ENCODE measurements at places on chromosomes 2 and 18.
A peak's percentile ranks its signal among the peaks of the same experiment; 100 is the strongest.

DNA sequence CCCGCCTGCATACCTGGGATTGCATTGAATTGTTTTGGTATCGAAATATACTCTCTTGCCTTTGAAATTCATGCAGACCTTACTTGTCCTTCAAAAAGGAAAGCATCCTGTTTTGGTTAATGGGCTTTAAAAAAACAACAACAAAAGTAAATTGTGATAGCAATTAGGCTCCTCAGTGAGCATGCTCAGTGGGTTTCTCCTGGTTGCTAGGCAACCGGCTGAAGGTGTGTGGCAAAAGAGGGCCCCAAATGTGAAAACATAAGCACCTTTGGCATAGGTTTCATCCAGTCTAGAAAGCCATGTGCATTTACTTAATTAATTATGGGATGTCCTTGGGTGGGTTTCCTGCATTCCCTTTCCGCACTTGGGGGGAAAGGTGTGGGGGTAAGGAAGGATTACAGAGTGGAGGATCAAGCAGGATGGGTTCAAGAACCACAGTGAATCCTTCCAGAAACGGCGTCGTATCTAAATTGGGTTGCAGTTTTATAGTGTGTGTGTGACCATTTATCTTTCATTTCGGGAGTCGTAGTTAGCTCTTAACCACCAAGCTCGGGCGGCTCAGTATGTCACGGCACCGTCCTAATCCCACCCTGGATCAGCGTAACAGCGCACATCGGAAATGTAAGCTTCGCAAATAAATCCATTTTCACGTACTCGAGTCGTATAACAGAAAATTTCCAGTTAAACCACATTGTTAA, 274.9 kb upstream of the TCF4 start:
- H3K27me3 ChIP-seq, result no peaks in the 10 kb centered on the region
- H3K36me3 ChIP-seq, result no peaks in the 10 kb centered on the region
- no peak overlapping the region for H3K4me3 ChIP-seq
- H3K27ac ChIP-seq, result no peak overlapping the region

- H3K27ac ChIP-seq, result no peak overlapping the region
- H3K4me3 ChIP-seq, result no peak overlapping the region
- H3K27me3 ChIP-seq, result no peaks in the 10 kb centered on the region
- H3K4me1 ChIP-seq, result 0 out of 2 replicates have a peak, but pooled peaks cover 4% of the 10 kb centered on the region
- no peak for DNase-seq
These were observed 62.4 kb downstream of the INPP5D start for GRCh38 chr2:233122541-233122940.

- peaks cover 4% of the 10 kb centered on the region for H3K4me1 ChIP-seq
- H3K36me3 ChIP-seq, result no peaks in the 10 kb centered on the region
- peak; percentile 39 for DNase-seq
- H3K27me3 ChIP-seq, result no peaks in the 10 kb centered on the region
- H3K4me3 ChIP-seq, result no peak overlapping the region
These were observed 76.6 kb upstream of the BZW1 start for GRCh38 chr2:200735061-200735460.

DNA sequence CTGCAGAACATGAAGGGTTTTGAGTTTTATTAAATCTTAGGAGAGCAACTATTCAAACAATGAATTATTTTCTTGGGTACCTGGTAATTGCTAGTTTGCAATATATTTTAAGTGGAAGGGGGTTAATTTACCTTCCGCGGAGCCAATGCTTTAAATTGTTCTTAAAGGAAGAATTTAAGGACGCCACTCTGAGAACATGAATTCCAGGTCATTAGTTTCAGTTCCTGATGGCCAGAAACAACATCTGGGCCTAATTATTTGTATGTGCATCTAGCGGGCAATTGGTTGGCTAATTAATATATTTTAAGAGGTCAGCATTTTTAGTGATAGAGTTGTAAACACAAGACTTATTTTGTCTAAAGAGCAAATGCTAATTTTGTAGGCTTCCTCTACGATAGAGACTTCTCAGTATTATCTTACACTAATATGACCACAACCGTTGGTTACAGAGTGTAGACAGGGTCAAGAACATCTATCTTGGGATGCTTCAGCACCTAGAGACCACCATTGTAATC, 40.8 kb downstream of the CCBE1 start:
- peaks cover 26% of the 10 kb centered on the region for H3K4me1 ChIP-seq
- H3K4me3 ChIP-seq, result no peak overlapping the region
- H3K27me3 ChIP-seq, result no peaks in the 10 kb centered on the region
- no peaks in the 10 kb centered on the region for H3K36me3 ChIP-seq
- H3K27ac ChIP-seq, result no peak overlapping the region
- DNase-seq, result no peak

GRCh38 chr18:6119761-6120160, 224.4 kb upstream of the TMEM200C start:
- peaks cover 6% of the 10 kb centered on the region for H3K4me1 ChIP-seq
- no peak for DNase-seq
- no peaks in the 10 kb centered on the region for H3K36me3 ChIP-seq
- no peaks in the 10 kb centered on the region for H3K27me3 ChIP-seq
- no peak overlapping the region for H3K4me3 ChIP-seq
- no peak overlapping the region for H3K27ac ChIP-seq

DNA sequence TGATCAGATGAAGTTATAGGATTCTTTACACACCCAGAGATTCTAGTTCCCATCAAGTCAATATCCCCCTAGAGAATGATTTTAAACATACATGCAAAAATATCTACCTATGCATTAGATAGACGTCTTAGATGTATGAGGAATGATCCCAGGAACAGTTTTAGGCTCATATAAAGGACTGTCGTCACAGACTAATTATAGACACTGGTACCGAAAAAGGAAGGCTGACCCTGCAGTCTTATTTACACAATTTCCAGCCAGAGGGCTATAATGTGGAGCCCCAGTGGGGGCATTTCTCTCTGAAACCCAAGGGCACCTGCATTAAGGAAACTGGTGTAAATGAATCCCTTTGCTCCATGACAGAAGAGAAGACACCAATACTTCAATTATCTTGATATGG, 170.4 kb downstream of the ZNF521 start:
- H3K27ac ChIP-seq, result no peak overlapping the region
- no peak overlapping the region for H3K4me3 ChIP-seq
- DNase-seq, result no peak
- no peaks in the 10 kb centered on the region for H3K4me1 ChIP-seq

DNA sequence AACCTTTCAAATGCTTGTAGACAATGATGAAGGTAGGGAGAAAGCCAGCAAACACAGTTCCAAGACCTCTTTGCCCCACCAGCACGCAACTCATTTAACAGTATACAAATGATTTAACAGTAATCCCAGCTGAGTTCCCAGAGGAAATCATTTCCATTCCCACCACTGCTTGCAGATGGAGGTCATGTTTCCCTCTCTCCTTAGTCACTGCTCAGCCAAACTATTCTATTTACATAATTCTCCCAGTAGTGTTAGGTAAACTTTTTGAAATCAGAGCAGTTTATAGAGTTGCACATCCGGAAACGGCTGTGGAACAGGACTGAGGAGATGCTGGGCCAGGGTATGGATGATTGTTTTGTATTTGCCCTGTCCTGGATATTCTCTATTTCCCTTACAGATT, 328.5 kb downstream of the FIGN start:
- no peaks in the 10 kb centered on the region for H3K36me3 ChIP-seq
- H3K27me3 ChIP-seq, result no peaks in the 10 kb centered on the region
- DNase-seq, result peak; percentile 30
- no peak overlapping the region for H3K27ac ChIP-seq

DNA sequence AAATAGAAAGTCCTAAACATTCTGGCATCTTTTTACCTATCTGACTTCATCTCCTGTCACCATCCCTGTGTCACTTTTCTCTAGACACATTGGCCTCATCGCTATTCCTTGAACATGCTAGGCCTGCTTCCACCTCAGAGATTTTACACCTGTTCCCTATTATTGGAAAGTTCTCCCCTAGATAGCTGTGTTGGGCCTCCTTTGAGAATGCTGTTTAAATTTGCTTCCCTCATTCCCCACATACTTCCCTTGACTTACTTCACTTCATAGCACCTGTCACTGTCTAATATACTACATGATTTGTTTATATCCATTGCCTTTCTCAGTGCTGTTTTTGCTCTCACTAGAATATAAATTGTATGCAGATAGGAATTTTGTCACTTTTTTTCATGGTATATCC, 317.0 kb upstream of the GCFC2 start:
- H3K4me1 ChIP-seq, result no peaks in the 10 kb centered on the region
- H3K36me3 ChIP-seq, result no peaks in the 10 kb centered on the region
- no peak for DNase-seq
- H3K27me3 ChIP-seq, result no peaks in the 10 kb centered on the region
- H3K4me3 ChIP-seq, result no peak overlapping the region
- H3K27ac ChIP-seq, result no peak overlapping the region

DNA sequence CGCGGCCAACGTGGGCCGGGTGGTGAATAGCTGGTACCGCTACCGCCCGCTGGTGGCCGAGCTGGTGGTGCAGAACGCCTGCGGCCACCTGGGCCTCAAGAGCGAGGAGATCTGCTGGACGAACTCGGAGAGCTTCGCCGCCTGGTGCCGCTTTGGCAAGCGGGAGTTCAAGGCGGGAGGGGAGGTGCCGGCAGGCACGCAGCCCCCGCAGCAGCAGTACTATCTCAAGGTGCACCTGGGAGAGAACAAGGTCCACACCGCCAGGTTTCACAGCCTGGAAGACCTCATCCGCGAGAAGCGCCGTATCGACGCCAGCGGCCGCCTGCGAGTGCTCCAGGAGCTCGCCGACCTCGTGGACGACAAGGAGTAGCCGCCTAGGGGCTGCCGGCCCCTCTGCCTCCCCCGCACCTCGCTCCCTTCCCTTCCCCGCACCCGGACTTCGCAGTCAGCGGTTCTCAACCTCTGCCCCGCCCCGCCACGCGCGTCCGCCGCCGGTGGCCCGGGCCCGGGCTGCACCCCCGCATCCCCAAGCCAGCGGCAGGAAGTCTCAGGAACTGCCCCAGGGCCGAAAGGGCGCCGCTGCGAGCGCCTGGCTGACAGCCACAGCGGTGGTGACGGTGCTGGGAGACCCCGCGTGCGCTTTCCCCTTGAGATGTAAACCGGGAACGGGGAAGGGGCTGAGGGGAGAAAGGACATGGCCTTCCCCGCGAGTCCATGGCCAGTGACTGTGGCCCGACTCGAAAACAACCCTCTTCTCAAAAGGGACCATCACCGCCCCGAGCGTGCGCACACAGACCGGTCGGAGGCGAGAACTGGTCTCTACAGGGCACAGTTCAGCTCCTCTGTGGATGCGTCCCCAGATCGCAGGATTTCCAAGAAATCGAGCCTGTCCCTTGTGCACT, 2.2 kb downstream of the LRATD1 start:
- H3K4me1 ChIP-seq, result peaks cover 26% of the 10 kb centered on the region
- H3K4me3 ChIP-seq, result peak overlapping the region; percentile 91
- DNase-seq, result peak; percentile 91
- no peaks in the 10 kb centered on the region for H3K36me3 ChIP-seq
- H3K27ac ChIP-seq, result peak overlapping the region; percentile 84
- no peaks in the 10 kb centered on the region for H3K27me3 ChIP-seq

DNA sequence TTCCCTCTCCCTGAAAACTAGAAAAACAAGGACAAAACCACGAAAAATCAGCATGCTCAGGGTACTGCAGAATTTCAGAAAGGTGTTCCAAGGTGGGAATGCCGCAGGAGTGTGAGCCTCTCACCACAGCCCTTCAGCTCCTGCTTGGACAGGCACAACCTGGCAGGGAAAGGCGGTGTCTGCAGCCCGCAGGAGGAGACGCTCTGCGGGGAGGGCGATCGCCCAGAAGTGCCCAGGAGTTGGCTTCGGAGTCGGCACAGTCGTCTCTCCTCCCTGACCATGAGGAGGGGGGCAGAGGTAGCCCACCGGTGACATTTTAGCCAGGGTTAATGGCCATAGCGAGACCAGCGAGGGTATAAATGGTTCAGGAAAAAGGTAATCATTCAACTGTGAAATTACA, 57.2 kb downstream of the TMEM18 start:
- DNase-seq, result no peak
- H3K27ac ChIP-seq, result no peak overlapping the region
- H3K27me3 ChIP-seq, result no peaks in the 10 kb centered on the region
- H3K4me1 ChIP-seq, result no peaks in the 10 kb centered on the region
- no peaks in the 10 kb centered on the region for H3K36me3 ChIP-seq
- H3K4me3 ChIP-seq, result no peak overlapping the region

- H3K36me3 ChIP-seq, result no peaks in the 10 kb centered on the region
- no peak overlapping the region for H3K27ac ChIP-seq
- no peaks in the 10 kb centered on the region for H3K27me3 ChIP-seq
- no peaks in the 10 kb centered on the region for H3K4me1 ChIP-seq
These were observed 25.2 kb upstream of the FAM117B start for GRCh38 chr2:202609381-202610145.

DNA sequence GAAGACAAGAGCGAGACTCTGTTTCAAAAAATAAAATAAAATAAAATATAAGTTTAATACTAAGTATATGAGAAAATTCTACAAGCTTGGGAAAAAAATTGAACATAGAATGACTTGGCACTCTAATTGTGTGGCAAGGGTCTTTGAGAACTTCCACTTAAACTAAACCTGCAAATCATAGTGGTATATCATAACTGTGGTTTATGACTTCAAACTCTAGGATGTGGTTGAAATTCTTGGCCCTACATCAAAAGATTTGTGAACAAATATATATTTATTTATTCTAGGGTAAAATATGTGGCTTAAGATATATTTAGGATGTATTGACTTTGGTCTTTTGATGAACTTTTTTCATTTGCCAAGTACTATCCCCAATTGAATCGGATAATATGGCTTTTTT, 3.1 kb upstream of the FAM171B start:
- peak; percentile 40 for DNase-seq
- H3K27ac ChIP-seq, result no peak overlapping the region
- H3K36me3 ChIP-seq, result peaks cover 4% of the 10 kb centered on the region
- H3K4me3 ChIP-seq, result no peak overlapping the region
- peaks cover 11% of the 10 kb centered on the region for H3K4me1 ChIP-seq

GRCh38 chr18:32975163-32975436, 202.3 kb upstream of the KLHL14 start:
- H3K36me3 ChIP-seq, result no peaks in the 10 kb centered on the region
- no peaks in the 10 kb centered on the region for H3K27me3 ChIP-seq
- no peak overlapping the region for H3K27ac ChIP-seq
- no peak overlapping the region for H3K4me3 ChIP-seq
- no peaks in the 10 kb centered on the region for H3K4me1 ChIP-seq

GRCh38 chr2:161165266-161165665, 5.0 kb downstream of the TANK start:
- peaks cover 22% of the 10 kb centered on the region for H3K36me3 ChIP-seq
- no peaks in the 10 kb centered on the region for H3K27me3 ChIP-seq
- H3K4me3 ChIP-seq, result no peak overlapping the region
- no peak overlapping the region for H3K27ac ChIP-seq
- H3K4me1 ChIP-seq, result peaks cover 20% of the 10 kb centered on the region
